A549 treated with GW870086 at 1 μM for 4 hours (cell line): ENCODE measurements at places on chromosomes 7 and 10. TPM values are rescaled to one million over a fixed set of nuclear protein-coding genes. Genes with fewer than 3 reads are reported as not detected.

Gene GTPBP10
- 22.1 to 27.3 TPM (median 25.1 TPM) in 5 replicates for total RNA-seq

Gene PNLIPRP1
- total RNA-seq, result not detected in 5 replicates

Gene NODAL
- total RNA-seq, result not detected in 5 replicates

Gene CTAGE8
- not detected in 5 replicates for total RNA-seq

Gene PRKCQ
- total RNA-seq, result 3.5 to 4.6 TPM (median 4.2 TPM) in 5 replicates

Gene POU6F2
- total RNA-seq, result not detected in 5 replicates

Gene BAMBI
- total RNA-seq, result 12.4 to 16.5 TPM (median 14.3 TPM) in 5 replicates

Gene OR2A5
- not detected in 5 replicates for total RNA-seq

Gene PIK3CG
- not detected in 5 replicates for total RNA-seq

Gene FAM13C
- 0.05 to 0.29 TPM (median 0.11 TPM) in 3 of 5 replicates, not detected in the others for total RNA-seq

Gene FOXP2
- total RNA-seq, result not detected in 5 replicates

Gene WNT8B
- not detected in 5 replicates for total RNA-seq

Gene PDZD7
- total RNA-seq, result 0.67 to 1.3 TPM (median 0.90 TPM) in 5 replicates

Gene CPED1
- not detected in 5 replicates for total RNA-seq

Gene IL2RA
- total RNA-seq, result not detected in 5 replicates
